ENCODE measurements at places on chromosomes 3 and 15.

DNA sequence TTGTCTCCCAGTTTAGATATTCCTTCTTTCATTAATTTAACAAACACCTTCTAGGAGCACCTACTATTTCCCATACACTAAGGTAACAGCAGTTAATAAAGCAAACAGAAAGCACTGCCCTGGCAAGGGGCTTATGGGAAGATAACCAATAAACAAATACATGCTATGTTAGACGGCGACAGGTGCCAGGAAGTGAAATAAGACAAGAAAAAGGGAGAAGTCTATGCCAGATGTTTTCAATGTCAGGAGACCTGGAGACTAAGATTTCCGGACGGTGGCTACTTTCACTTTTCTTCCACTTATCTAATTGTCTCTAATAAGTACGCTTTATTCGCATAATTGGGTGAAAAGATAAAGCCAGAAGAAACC, 32.5 kb upstream of the ZNF445 start:
- no peak for DNase-seq

DNA sequence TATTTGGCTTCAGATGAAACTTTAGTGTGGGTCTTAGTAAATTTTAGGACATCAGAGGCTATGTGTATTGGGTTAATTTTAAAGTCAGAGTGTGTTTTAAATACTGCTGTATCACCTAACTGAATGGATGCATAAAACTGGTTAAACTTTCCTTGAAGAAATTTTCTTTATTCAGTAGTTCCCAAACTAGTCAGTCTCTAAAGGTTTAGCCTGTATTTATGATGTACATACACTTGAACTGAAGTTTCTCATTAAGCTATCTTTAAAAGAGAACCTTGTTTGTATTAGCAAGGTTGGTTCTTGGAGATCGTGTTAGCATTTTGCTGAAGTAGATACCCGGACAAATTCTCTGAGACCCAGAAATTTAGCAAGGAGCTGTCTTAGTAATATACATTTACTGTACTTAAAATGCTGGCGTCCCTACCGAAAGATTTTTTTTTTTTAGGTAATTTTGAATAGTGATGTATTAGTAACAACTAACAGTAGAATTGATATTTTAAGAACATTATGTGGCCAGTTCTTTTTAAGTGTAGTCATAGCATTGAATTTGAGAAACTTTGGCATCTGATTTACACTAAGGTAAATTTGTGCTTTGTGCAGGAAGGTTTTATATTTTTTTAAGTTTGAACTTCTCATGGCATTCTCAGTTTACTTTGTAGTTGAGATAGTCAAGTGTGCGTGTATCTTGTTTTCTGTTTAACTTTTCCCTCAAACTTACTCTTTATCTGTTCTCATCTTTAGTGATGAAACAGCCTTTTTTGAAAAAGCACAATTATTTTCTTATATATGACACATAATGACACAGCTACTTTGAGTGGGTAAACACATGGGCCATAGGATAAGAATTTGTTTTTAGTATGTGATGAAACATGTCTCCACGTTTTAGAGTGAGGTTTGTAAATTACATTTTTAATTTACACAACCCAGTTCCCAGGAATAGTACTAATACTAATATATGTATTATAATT, 2.9 kb downstream of the DIPK2A start:
- no peak for DNase-seq

GRCh38 chr3:89098964-89099585, 8.3 kb upstream of the EPHA3 start:
- DNase-seq, result no peak

DNA sequence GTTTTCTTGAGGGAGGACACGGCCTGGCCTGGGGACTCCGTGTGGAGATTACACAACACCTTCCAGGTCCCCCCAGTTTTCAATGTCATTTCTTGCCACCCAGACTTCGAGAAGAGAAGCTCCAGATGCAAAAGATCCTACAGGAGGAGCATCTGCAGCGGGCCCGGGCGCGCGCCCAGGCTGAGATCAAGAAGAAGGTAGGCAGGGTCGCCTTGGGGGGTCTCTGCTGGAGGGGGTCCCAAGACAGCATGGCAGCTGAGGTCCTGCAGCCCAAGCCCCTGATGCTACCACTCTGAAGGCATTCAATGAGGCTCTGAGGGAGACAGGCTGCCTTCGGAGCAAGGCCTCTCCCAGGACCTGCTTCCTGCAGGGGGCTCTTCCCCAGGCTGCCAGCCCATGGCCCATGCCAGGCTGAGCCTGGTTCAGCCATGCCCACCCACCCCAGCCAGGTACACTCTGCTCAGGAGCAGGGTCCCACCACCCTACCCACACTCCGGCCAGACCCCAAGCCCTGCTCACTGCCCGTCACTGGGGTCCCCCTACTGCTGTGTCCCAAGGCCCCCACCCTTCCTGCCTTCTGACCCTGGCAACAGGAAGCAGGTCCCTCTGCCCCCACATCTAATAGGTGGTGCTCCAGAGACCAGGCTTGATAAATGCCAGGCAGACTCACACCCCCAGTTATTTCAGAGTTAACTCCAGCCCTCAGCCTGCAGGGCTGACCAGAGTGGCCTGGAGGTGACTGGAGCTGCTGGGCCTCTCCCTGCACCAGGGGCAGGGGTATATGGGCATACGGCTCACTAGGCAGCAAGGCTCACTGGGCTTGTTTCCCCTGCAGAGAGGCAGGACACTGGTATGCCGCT, 40.0 kb downstream of the ZXDC start:
- no peak for DNase-seq

- no peak for DNase-seq
Measured at GRCh38 chr3:60160822-60161748, 1090.2 kb downstream of the FHIT start.

DNA sequence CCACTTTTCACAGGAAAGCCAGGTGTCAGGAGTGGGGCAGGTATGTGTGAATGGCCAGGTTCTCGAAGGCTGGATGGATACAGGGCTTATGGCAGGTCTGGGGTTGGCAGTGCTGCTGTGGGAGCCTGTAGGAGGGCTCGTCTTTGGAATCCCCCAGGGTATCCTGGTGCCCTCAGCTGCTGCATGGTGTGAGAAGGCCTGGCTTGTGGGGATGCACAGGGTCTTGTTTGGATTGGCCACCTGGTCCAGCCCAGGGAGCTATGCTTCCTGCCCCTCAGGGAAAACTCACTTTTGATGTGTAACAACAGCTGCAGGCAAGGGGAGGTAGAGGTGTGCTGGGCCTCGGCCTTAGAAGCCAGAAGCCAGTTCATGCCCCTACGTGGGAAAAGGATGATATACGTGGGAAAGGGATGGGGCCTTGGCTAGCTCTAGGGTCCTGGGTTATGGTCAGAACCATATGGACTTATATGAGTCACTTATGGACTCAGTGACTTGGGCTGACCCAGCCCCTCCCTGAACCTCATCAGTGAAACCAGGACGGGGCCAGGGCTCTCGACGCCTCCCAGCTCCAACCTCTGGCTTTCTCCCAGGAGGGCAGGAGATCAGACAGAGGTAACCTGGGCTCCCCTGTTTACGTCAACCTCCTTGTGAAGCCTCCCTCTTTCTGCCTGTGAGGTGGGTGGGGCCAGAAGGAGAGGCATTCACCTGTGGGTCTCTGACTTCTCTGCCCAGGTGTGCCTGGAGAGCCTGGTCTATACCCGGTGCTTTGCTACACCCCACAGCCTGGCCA, 37.8 kb upstream of the CSPG4 start:
- no peak for DNase-seq

- DNase-seq, result no peak
Measured at GRCh38 chr15:90325726-90326125, 26.4 kb upstream of the ZNF774 start.

- no peak for DNase-seq
Measured at GRCh38 chr15:40430271-40430805, 10.4 kb upstream of the BAHD1 start.

GRCh38 chr3:123952844-123953520, 8.0 kb downstream of the CCDC14 start:
- no peak for DNase-seq

GRCh38 chr15:96818861-96819260, 488.4 kb downstream of the NR2F2 start:
- DNase-seq, result no peak

DNA sequence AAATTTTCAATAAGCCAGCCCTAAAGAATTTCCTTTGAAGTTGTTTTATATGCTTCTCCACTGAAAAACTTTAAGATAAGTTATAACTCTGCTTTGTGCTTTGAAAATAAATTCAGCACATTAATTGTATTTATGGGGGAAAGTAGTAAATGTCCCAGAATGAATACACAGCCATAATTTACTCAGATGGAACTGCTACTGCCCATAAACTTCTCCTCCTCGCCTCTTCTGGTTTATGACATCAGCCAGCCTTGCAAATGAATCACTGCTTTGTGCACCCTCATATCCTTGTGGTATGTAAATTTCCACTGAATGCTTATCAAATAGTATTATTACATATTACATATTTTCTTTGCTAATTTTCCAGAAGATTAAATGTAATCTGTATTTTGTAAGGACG, 302.0 kb downstream of the DIPK2A start:
- no peak for DNase-seq

DNA sequence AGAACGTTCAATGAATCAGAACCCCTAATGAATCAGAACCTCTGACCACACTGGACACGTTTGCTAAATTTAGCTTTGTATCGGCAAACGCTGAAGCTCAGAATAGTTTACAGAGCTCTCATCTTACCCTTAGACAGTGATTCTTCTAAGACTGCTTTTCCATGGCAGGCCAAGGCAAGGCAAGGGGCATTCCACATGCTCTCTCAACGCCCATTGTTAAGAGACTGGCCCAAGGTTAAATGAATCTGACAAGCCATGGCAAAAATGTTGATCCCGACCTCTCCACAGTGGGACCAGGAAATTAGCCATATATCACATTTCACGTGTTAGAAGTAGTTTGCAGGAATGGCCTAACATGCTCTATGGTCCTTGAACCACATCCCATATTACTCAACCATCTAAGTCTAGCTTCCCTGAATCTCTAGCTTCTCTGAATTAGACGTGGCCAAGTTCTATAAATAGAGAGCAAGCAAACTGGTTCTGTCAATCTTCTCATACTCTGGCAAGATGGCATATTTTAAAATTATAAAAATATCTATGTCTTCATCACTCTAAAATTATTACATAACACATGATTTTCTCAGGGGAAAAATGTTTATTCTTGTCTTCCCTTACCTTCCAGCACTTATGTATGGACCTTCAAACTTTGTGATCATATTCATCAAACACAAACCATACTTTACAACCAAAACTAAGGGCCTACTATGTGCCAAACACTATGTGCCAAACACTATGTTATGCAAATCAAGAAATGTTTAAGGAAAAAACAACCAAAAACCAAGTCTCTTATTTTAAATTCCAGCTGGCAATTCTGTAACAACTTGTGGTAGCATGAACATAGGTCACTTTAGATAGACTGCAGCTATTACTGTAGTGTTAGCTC, 54.3 kb downstream of the AAGAB start:
- DNase-seq, result no peak

- no peak for DNase-seq
Measured at GRCh38 chr15:93417631-93418030, 328.6 kb upstream of the RGMA start.

DNA sequence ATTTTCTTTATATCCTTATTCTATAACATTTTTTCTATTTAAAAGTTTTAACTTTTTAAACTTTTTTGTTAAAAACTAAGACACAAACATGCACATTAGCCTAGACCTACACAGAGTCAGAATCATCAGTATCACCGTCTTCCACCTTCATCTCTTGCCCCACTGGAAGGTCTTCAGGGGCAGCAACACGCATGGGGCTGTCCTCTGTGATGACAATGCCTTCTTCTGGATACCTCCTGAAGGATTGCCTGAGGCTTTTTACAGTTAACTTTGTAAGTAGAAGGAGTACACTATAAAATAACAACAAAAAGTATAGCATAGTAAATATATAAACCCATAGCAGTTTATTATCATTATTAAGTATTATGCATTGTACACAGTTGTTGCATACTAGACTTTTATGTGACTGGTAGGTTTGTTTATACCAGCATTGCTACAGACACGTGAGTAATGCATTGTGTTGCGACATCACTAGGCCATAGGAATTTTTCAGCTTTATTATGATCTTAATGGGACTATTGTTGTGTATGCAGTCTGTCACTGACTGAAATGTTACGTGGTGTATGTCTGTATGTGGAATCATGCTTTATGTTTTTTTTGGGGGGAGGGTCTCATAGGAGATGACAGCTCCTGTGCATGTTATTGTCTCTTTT, 18.2 kb downstream of the ATP1B3 start:
- DNase-seq, result no peak

- DNase-seq, result no peak
Measured at GRCh38 chr15:68801572-68802148, 19.0 kb downstream of the ANP32A start.

DNA sequence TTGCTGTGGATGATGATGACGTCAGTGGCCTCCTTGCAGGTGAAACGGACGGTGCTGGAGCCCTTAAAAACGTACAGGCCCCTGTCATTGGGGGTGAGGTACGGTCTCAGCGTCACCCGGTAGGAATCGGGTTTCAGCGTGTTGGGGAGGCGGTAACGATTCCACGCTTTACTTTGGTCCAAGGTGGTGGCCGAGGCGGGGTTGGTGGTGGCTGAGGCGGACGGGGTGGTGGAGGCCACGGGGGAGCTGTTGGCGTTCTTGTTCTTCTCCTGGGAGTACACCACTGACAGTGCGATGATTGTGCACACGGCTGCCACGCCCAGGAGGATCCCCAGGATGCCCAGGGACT, 8.5 kb downstream of the ANPEP start:
- no peak for DNase-seq

DNA sequence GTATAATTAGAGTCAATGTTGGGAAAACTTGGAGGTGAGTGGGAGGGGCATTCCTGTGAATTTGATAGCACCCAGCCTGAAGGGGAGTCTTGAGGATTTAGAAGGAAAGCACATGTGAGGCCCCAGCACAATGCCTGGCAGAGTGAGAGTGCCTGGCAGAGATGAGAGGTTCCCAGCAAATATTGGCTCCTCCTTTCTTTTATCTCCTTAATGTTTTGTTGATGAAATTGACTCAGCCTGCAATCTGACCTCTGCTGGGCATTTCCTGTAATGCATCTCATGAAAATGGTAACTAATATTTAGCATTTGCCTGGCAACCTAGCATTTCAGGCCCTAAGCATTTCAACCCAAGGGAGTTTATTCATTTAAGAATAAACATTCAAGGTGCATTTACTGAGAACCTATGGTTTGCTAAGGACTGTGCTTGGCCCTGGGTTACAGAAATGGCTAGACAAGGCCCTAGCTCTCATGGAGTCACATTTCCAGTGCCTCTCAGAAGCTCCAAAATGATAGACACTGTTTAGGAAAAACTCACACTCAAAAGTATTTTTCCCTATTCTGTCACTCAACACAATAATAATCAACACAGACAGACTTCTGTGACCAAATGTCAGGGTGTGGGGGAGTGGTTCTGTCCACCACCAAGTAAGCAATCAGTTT, 19.0 kb downstream of the PDHB start:
- DNase-seq, result peak; percentile 39

- no peak for DNase-seq
Measured at GRCh38 chr15:32833379-32833821, 115.6 kb downstream of the GREM1 start.

GRCh38 chr15:77470235-77470634, 49.5 kb downstream of the HMG20A start:
- no peak for DNase-seq

- no peak for DNase-seq
Measured at GRCh38 chr15:61390138-61390537, 161.0 kb upstream of the RORA start.

Data from forelimb muscle (tissue), 1 donor.